Right lung (tissue), 10 donors: ENCODE measurements at places on chromosomes 12 and 14.

- no peak for DNase-seq
Measured at GRCh38 chr14:97021571-97022168, 224.5 kb downstream of the VRK1 start.

- DNase-seq = no peak
Measured at GRCh38 chr12:13045816-13046215, 1.6 kb downstream of the FAM234B start.

DNA sequence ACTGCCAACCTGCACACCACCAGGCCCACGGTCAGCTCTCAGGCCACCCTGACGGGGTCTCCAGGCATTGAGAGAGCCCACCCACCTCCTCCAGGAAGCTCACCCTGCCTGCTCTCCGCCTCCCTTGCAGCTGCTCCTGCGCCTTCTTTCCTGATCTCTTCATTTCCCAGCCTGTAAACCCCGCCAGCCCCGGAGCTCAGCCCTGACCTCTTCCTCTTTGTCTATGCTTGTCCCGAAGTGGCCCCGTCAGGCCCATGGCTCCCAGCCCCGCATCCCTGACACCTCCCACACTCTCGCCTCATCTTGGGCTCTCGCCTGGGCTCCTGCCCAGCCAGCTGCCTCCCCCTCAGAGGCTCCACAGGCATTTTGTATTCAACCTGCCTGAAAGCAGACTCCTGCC, 139.3 kb downstream of the CALM1 start:
- DNase-seq = no peak

- DNase-seq = peak; percentile 5
Measured at GRCh38 chr14:94355191-94355794, 32.2 kb upstream of the SERPINA6 start.

DNA sequence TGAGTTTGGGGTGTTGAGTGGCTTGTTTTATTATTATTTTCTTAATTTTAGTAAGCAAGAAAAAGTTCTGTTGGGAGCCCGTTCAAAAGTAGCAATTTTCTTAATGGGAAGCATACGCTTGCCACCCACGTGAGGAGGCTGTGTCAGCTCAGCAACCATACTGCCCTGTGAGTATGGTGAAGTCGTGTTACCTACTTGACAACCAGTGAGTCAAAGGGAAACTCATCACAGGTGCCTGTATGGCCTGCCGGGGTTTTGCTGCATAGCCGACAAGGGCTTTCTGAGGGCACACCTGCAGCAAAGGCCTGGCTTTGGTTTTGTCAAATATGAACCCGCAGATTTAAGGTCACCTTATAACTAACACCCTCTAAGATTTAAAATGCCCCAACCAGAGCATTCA, 31.1 kb downstream of the PITPNM2 start:
- no peak for DNase-seq
